ENCODE measurements at places on chromosomes 16 and 17. TPM values are rescaled to one million over a fixed set of nuclear protein-coding genes. Genes with fewer than 3 reads are reported as not detected.

ZFPM1 gene
- total RNA-seq = 12.2 TPM

DNA sequence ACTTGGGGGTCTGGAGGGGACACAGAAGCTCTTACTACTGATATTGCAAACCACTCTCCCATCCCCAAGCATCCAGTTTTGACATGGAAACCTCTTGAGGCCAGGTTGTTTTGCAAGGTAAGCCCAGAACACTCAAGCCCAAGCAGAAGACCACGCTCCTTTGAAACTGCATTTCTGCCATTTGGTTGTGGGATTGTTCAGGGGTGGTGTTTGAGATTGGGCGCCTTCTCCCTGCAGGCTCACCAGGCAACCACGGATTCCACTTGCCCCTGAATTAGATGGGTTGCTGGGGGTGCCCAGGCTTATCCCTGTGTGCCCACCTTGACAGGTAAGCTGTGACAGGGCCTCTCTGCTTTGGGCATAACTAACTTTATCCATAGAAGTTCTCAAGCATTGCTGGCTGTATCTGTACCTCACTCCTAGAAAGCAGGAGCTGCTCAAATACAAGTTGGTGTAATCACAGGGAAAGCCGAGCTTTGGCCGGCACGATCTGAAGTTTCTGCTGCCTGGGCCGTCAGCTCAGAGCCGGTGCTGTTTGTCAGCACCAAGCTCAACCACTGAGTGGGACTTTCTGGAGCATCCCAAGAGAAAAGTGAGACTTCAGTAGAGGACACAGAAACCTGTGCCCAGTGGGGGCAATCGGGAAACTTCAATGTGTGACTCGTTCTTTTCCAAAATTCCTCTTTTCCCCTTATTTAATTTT is 93.6 kb downstream of the CYLD start:
- ATAC-seq = no peak

- ATAC-seq = no peak
Observed at GRCh38 chr17:60103957-60104356, 25.2 kb upstream of the HEATR6 start.

DNA sequence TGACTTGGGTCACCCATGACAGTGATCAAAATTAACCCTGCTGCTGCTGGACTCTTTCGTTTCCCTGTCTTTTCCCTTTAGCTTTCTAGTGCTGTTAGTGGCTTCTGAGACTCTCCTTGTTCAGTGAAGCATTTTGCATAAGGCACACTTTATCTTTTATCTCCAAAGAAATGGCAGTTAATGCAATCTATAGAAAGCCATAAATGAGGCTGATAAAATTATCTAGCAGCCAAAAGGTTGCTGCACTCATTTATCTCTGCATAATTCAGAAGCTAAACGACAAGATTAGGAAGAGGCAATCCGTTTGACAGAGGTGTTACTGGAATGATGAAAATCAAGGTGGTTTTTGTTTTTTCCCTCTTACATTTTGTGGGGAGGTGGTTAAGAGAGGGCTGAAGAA is 1109.5 kb upstream of the EEF2KMT start:
- no peak for ATAC-seq

DNA sequence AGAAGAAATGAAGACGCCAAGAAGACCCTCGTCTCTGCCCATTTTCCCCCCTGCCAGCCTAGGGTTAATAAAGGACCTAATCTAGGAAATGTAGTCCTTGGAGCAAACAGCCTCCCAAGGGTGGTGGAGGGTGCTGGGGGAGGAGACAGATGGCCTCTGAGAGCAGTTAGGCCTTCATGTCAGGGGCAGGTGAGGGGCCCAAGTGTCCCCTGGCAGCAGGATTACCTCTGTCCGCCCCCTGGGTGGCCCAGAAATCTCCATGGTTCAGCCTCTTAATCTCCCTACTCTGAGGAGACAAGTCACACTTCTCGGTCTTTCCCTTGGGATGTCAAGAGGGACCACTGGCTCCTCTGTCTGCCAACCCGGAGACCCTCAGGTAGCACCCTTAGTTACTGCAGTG is 365.4 kb upstream of the TNRC6C start:
- no peak for ATAC-seq

DNA sequence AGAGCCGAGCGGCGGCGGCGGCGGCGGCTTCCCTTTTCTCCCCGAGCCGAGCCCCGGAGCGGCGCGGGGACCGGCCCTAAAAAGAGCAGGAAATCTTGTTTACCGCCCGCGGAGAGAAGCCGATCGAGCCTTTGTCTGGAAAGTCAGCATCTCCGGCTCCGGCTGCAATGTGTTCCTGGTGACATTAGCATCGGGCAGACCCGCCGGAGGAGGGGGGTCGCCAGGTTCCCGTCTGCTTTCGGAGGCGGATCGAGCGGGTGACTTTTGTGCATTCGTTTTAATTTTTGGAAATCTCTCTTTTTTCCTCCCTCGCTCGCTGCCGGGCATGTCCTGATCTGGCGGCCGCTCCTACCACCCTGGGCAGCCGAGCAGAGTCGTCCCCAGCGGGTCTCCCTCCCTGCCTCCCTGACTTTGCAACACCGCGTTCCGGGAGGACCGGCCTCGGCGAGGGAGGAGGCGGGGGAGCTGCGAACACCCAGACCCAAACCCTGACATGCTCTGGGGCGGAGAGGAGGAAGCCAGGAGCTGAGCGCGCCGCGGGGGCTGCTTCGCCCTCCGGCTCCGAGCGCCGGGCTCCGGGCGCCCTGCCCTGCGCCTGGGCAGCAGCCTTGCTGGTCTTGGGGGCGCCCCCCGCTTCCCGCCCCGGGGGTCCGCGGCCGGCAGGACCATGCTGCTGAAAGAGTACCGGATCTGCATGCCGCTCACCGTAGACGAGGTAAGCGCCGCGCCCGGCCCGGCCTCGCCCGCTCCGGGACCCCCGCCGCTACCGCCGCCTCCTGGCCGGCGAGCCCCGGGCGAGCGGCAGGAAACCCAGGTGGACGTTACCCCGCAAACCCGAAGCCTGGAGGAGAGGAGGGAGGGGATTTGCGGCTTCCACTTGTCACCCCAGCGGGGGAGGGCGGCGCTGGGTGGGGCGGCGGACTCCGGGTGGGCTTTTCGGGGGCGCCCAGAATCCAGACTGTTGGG is 690 bp downstream of the PITPNC1 start:
- peak; percentile 22 for ATAC-seq

DNA sequence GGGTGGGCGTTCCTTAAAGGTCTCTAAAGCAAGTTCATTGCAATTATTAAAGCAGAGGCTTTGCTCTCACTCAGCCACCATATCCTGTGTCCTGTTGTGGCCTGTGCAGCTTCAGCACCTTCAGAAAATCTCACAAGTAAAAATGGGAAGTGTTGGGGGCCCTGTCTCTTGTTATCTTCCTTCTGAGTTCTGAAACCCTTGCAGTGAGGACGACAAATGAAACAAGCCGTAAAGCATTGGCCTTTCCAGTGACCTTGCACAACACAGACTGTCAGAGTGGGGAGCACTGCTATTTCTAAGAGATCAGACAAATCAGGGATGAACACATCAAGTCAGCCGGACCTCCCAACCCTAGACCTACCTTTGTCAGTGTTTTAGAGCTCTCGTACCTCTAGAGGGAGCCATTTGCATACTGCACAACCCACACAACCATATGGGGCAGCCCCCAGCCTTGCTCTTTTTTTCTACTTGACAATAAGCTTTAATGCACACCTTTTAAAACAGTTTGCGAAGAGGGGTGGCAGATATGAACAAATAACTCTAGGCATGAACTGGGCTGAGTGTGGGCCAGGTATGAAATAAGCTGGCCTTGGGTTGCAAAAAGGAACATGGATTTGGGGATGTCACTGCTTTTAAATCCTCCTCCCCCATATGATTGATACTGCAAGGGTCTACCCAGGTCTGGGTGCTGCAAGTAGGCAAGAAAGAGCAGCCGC is 89.8 kb downstream of the KATNIP start:
- ATAC-seq = peak; percentile 82
